ENCODE measurements at places on chromosomes 3 and 15.
A peak's percentile ranks its signal among the peaks of the same experiment; 100 is the strongest.

GRCh38 chr3:36132214-36132613, 248.1 kb upstream of the STAC start:
- DNase-seq = no peak
- no peak overlapping the region for H3K27ac ChIP-seq
- no peaks in the 10 kb centered on the region for H3K36me3 ChIP-seq
- H3K27me3 ChIP-seq = no peaks in the 10 kb centered on the region
- H3K4me1 ChIP-seq = no peaks in the 10 kb centered on the region
- H3K4me3 ChIP-seq = no peak overlapping the region

GRCh38 chr3:15314276-15314675, 18.1 kb downstream of the SH3BP5 start:
- no peak overlapping the region for H3K4me3 ChIP-seq
- no peaks in the 10 kb centered on the region for H3K27me3 ChIP-seq

GRCh38 chr3:138912237-138912636, 34.7 kb downstream of the FOXL2 start:
- no peak for DNase-seq
- H3K27me3 ChIP-seq = no peaks in the 10 kb centered on the region
- no peak overlapping the region for H3K4me3 ChIP-seq
- H3K27ac ChIP-seq = no peak overlapping the region

GRCh38 chr3:86744051-86744450, 246.9 kb downstream of the VGLL3 start:
- DNase-seq = no peak
- no peaks in the 10 kb centered on the region for H3K36me3 ChIP-seq
- H3K4me1 ChIP-seq = no peaks in the 10 kb centered on the region
- H3K27ac ChIP-seq = no peak overlapping the region
- H3K27me3 ChIP-seq = no peaks in the 10 kb centered on the region

DNA sequence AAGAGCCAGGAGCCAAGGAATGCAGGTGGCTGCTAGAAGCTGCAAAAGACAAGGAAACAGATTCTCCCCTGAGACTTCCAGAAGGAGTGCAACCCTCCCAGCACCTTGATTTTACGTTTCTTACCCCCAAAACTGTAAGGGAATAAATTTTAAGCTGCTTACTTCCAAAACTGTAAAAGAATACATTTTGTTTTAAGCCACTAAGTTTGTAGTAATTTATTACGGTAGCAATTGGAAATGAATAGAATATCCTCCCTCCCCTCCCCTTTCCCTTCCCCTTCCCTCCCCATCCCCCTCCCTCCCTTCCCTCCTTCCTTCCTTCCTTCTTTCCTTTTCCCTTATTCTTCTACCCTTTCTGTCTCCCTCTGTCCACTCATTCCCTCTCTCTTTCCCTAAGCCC, 203.7 kb upstream of the CFAP20DC start:
- DNase-seq = no peak
- no peaks in the 10 kb centered on the region for H3K36me3 ChIP-seq
- H3K27ac ChIP-seq = no peak overlapping the region
- no peaks in the 10 kb centered on the region for H3K4me1 ChIP-seq
- no peaks in the 10 kb centered on the region for H3K27me3 ChIP-seq

- H3K4me3 ChIP-seq = no peak overlapping the region
- peaks cover 9% of the 10 kb centered on the region for H3K36me3 ChIP-seq
- no peak for DNase-seq
- H3K4me1 ChIP-seq = peaks cover 4% of the 10 kb centered on the region
- no peak overlapping the region for H3K27ac ChIP-seq
Observed at GRCh38 chr3:71285086-71285485, 298.4 kb downstream of the FOXP1 start.

DNA sequence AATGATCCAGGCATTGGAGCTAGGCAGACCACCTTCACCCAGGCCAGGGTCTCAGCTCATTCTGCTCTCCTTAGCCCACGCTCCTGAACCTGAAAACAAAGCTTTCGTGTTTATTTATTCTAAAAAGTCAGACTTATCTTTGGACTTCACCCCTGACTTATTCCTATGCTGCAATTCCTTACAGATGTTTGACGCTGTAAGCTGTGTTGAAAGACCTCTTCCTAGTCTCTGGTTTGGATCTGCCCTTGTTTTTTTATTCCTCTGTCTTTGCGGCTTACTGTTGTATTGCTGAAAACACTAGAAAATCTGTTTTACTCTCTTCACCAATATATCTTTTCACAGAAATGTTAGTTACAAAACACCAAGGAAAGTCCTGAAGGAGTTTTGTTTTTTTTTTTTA, 40.5 kb upstream of the LDHAL6B start:
- peaks cover 58% of the 10 kb centered on the region for H3K36me3 ChIP-seq
- H3K4me1 ChIP-seq = no peaks in the 10 kb centered on the region
- H3K4me3 ChIP-seq = no peak overlapping the region
- H3K27ac ChIP-seq = no peak overlapping the region
- no peak for DNase-seq

- peaks cover 3% of the 10 kb centered on the region for H3K27me3 ChIP-seq
- no peak overlapping the region for H3K27ac ChIP-seq
- no peaks in the 10 kb centered on the region for H3K4me1 ChIP-seq
- H3K4me3 ChIP-seq = no peak overlapping the region
- no peaks in the 10 kb centered on the region for H3K36me3 ChIP-seq
Observed at GRCh38 chr3:27767000-27767399, 44.9 kb upstream of the EOMES start.

GRCh38 chr3:107524841-107525643, 2.3 kb downstream of the BBX start:
- H3K4me1 ChIP-seq = peaks cover 33% of the 10 kb centered on the region
- H3K4me3 ChIP-seq = peak overlapping the region; percentile 89
- H3K27ac ChIP-seq = peak overlapping the region; percentile 92
- no peaks in the 10 kb centered on the region for H3K27me3 ChIP-seq
- DNase-seq = peak; percentile 72

DNA sequence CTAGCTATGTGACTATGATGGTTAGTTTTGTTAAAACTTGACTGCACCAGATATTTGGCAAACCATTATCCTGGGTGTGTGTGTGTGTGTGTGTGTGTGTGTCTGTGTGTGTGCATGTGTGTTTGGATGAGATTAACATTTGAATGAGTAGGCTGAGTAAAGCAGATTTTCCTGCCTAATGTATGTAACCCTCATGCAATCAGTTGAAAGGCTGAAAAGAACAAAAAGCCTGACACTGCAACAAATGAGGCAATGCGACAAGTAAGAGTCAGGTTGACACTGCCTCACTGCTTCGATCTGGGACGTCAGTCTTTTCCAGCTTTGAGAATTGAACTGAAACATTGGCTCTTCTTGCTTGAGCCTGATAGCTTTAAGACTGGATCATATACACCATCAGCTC, 643.0 kb downstream of the NAALADL2 start:
- no peaks in the 10 kb centered on the region for H3K36me3 ChIP-seq
- no peak for DNase-seq
- no peaks in the 10 kb centered on the region for H3K4me1 ChIP-seq
- no peak overlapping the region for H3K27ac ChIP-seq
- no peak overlapping the region for H3K4me3 ChIP-seq
- H3K27me3 ChIP-seq = no peaks in the 10 kb centered on the region

DNA sequence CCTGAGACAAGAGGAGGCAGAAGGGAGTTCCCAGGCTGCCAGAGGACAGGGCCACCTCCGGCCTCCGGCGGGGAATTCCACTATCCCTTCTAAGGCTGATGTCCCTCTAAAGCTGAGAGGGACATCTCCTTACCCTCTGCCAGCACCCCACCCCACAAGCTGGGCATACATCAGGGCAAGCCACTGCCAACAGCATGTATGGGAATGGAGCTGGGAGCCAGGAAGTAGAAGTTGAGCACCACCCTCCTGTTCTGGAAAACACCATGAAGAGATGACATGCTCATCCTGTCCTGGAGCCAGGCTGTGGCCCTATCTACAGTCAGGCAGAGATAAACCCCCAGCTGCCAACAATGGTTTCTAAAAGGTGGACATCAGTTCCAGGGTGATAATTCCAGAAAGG, 7.1 kb downstream of the PLCD1 start:
- no peaks in the 10 kb centered on the region for H3K36me3 ChIP-seq
- no peak for DNase-seq

- no peak overlapping the region for H3K4me3 ChIP-seq
- DNase-seq = no peak
- H3K27me3 ChIP-seq = no peaks in the 10 kb centered on the region
- peaks cover 6% of the 10 kb centered on the region for H3K36me3 ChIP-seq
- peaks cover 57% of the 10 kb centered on the region for H3K4me1 ChIP-seq
- H3K27ac ChIP-seq = no peak overlapping the region
Observed at GRCh38 chr3:152349392-152349791, 80.7 kb downstream of the MBNL1 start.

DNA sequence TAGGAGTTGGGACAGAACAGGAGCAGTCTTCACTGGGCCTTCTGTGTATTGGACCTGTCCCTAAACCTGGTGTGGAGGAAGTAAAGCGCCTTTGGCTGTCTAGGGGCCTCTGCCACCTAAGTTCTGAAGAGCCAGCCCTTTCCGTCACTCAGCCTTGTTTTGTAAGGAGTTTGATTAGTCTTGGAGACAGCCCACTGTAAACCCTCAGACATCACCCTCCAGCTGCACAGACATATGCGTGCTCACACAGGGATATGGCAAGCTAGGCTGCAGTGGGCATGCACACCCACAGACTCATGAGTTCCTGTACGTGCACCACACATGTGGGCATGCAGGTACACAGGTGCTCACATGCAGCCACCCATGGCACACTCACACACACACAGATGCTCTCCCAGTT, 5.2 kb downstream of the PRKCD start:
- H3K27ac ChIP-seq = peak overlapping the region; percentile 48
- H3K4me1 ChIP-seq = peaks cover 79% of the 10 kb centered on the region
- no peaks in the 10 kb centered on the region for H3K27me3 ChIP-seq
- H3K36me3 ChIP-seq = peaks cover 39% of the 10 kb centered on the region

GRCh38 chr15:71071529-71071928, 43.7 kb upstream of the THSD4 start:
- H3K4me1 ChIP-seq = no peaks in the 10 kb centered on the region
- no peak for DNase-seq
- H3K36me3 ChIP-seq = no peaks in the 10 kb centered on the region
- H3K27me3 ChIP-seq = no peaks in the 10 kb centered on the region
- no peak overlapping the region for H3K27ac ChIP-seq
- H3K4me3 ChIP-seq = no peak overlapping the region

GRCh38 chr3:141485641-141486495, 959 bp upstream of the RASA2 start:
- peaks cover 41% of the 10 kb centered on the region for H3K4me1 ChIP-seq
- H3K27me3 ChIP-seq = no peaks in the 10 kb centered on the region
- peak; percentile 58 for DNase-seq

GRCh38 chr3:185934767-185935464, 2.9 kb downstream of the TRA2B start:
- H3K27me3 ChIP-seq = no peaks in the 10 kb centered on the region
- H3K4me1 ChIP-seq = peaks cover 57% of the 10 kb centered on the region
- H3K27ac ChIP-seq = no peak overlapping the region
- peaks cover 13% of the 10 kb centered on the region for H3K36me3 ChIP-seq
- peak; percentile 23 for DNase-seq

DNA sequence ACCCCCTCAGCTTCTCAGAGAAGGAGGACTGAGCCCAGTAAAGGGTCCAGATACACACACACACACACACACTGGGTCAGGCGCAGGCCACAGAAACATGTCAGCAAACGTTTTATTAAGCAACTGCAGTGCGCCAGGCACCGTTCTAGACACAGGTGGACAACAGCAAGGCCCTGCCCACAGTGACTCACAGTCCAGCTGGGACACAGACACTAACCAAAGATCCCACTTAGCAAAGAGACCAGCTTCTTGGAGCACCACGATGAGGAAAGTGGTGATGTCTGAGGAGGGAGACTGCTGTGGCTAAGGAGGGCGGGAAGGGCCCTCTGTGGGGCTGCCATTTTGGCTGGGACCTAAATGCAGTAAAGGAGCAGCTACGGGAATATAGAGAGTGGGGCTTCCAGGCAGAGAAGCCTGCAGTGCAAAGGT, 2.8 kb upstream of the VILL start:
- H3K4me3 ChIP-seq = no peak overlapping the region
- H3K27ac ChIP-seq = no peak overlapping the region
- H3K4me1 ChIP-seq = no peaks in the 10 kb centered on the region

DNA sequence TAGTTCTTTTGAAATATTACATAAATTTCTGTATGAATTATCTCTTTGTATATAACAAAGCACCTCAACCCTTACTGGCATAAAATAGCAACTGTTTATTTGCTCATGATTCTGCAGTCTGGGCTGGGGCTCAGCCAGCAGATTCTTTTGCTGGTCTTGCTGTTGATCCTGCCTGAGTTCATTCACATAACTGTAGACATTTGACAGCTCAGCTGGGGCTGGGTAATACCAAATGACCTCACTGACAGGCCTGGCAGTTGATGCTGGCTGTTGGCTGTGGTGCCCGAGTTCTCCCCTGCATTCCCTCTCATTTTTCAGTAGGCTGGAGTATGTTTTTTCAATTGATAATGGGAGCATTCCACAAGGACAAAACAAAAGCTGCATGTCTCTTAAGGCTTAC, 449.9 kb upstream of the GOLIM4 start:
- H3K27ac ChIP-seq = no peak overlapping the region
- DNase-seq = no peak
- H3K36me3 ChIP-seq = no peaks in the 10 kb centered on the region

DNA sequence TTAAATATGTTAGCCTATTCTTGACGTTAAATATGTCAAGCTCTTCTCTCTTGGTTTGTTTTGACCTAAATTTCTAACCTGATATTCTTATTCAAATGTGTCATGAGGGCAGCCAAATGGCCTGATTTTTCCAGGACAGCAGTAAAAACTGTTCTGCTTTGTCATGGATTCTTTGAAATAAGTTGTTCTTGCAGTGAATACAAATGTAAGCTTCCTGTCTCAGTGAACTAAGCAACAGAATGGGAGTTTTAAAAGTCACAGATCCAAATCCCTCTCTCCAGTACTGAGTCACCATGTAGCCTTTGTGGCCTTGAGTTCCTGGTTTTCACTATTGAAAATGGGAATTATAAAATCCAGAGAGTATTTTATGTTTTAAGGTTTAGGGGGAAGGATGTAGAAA, 301.8 kb downstream of the NLGN1 start:
- no peaks in the 10 kb centered on the region for H3K27me3 ChIP-seq
- no peak overlapping the region for H3K4me3 ChIP-seq
- H3K36me3 ChIP-seq = no peaks in the 10 kb centered on the region
- H3K27ac ChIP-seq = no peak overlapping the region

Measured in B cell (primary cell).